Temporal lobe (tissue), 4 donors: ENCODE measurements at places on chromosomes 13 and 19. TPM values are rescaled to one million over a fixed set of nuclear protein-coding genes. Genes with fewer than 3 reads are reported as not detected.

The ATXN8OS gene
- 1.2 TPM for total RNA-seq

The CLDND2 gene
- total RNA-seq: not detected

The ZNF135 gene
- total RNA-seq: 9.8 TPM

The CEP89 gene
- total RNA-seq: 21.9 TPM

The ANGPTL8 gene
- total RNA-seq: not detected

The UNC13A gene
- total RNA-seq: 43.5 TPM

The TBXA2R gene
- 0.25 TPM for total RNA-seq

The GARIN5B gene
- not detected for total RNA-seq

The COL4A2 gene
- total RNA-seq: 54.8 TPM

The RXFP2 gene
- total RNA-seq: not detected

The RUVBL2 gene
- 60.5 TPM for total RNA-seq

The PGLYRP2 gene
- total RNA-seq: not detected

The ZNF324B gene
- 14.0 TPM for total RNA-seq

The CCDC159 gene
- total RNA-seq: 3.2 TPM

The RYR1 gene
- 2.2 TPM for total RNA-seq

The ZNF610 gene
- 11.8 TPM for total RNA-seq

The TUBB4A gene
- total RNA-seq: 116 TPM

The ZNF155 gene
- total RNA-seq: 7.9 TPM

The CEACAM4 gene
- not detected for total RNA-seq

The CCDC194 gene
- not detected for total RNA-seq

The ZNF563 gene
- total RNA-seq: 1.2 TPM

The ZNF813 gene
- 6.1 TPM for total RNA-seq

The ERICH4 gene
- not detected for total RNA-seq

The SHD gene
- total RNA-seq: 2.2 TPM

The ZNF536 gene
- total RNA-seq: 18.2 TPM

The CLC gene
- total RNA-seq: not detected

The CEACAM7 gene
- total RNA-seq: not detected

The KLK7 gene
- total RNA-seq: not detected

The FGF9 gene
- total RNA-seq: 12.5 TPM

The IL17D gene
- 9.1 TPM for total RNA-seq

The FCAR gene
- total RNA-seq: 0.98 TPM

The CRLF1 gene
- total RNA-seq: 3.9 TPM

The SIGLEC10 gene
- 1.2 TPM for total RNA-seq

The ZNF471 gene
- total RNA-seq: 17.0 TPM

The GPC5 gene
- total RNA-seq: 4.7 TPM
